ENCODE measurements at places on chromosomes 4 and X. TPM values are rescaled to one million over a fixed set of nuclear protein-coding genes. Genes with fewer than 3 reads are reported as not detected.
A peak's percentile ranks its signal among the peaks of the same experiment; 100 is the strongest.

The NUP62CL gene
- 10.8 TPM for polyA plus RNA-seq

DNA sequence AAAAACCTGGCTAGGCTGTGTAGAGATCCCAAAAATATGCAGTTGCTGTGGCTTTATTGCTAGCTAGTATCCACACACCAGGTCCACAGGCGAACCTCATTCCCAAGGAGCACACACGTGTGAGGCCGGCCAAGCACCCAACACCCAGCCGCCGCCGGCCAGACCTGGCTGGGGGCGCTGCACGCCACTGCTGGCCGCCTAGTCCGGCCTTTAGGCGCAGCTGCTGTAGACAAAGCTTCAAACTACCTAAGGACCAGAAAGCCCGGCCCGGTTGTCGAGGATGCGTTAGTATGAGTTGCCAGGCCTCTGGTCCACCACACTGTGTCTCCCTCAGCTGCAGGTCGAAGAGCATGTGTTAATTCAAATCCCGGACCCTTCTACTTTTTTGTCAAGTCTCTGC is 3.1 kb downstream of the POU3F4 start:
- no peak for DNase-seq

The ARAP2 gene
- 4.6 TPM for polyA plus RNA-seq

DNA sequence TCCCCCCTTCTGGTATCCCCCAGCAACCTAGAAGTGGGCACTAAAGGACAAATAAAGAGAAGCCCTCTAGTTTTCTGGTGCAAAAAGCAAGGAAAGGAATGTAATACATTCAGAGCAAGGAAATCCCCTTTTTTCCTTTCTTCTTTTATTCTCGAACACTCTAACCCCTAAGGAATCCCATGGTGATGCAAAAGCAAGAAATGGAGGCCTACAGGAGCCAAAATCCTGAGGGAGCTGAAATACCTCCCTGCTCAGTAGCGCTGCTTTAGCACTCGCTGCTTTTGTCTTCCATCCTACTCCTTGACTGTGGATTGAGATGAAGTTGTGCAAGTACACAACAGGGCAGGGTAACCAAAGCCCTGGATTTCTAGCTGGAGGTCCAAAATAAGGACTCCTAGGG is 251.0 kb downstream of the PRDM5 start:
- no peak for DNase-seq

The SMR3B gene
- not detected for polyA plus RNA-seq

The SORCS2 gene
- polyA plus RNA-seq, result 9.9 TPM

The TMEM271 gene
- polyA plus RNA-seq, result 0.06 TPM

DNA sequence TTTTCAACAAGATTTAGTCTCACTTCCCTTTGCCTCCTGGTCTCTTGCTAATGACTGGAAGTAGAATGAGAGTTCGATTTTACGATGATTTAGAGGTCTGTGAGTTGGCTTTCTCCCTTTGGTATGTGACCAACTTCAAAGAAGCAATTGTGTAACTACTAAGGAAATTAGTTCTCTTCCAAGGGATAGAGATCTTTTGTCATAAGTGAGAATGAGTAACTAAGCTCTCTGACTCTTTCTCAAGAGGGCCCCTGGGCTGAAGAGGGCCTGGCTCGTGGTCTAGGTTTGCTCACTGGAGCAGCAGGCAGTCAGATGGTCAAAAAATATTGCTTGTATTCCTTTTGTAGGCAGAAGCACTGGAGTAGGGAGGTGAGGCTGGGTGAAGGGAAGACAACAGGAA is 176.3 kb downstream of the ENOX2 start:
- DNase-seq, result no peak

GRCh38 chrX:39421006-39421405 is 619.7 kb downstream of the MID1IP1 start:
- no peak for DNase-seq

DNA sequence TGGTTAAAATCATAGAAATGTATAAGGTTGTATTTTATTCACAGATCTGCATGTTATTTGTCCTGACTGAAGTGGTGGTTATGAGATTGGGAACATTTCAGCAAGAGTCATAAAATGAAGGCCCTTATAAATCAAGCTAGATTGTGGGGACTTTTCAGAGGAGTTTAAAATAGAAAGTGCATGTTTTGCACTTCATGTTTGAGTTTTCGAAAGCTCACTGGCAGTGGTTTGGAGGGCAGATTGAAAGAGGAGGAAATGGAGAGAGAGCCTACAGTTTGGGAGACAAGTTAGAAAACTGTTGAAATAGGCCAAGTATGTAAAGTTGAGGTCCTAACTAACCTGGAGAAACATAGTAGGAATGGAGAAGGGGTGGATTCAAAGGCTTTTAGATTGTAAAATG is 124.9 kb downstream of the KDM6A start:
- DNase-seq, result no peak

GRCh38 chr4:98932539-98932938 is 3.6 kb upstream of the EIF4E start:
- DNase-seq, result no peak

GRCh38 chr4:174375422-174375821 is 91.7 kb downstream of the CEP44 start:
- no peak for DNase-seq

DNA sequence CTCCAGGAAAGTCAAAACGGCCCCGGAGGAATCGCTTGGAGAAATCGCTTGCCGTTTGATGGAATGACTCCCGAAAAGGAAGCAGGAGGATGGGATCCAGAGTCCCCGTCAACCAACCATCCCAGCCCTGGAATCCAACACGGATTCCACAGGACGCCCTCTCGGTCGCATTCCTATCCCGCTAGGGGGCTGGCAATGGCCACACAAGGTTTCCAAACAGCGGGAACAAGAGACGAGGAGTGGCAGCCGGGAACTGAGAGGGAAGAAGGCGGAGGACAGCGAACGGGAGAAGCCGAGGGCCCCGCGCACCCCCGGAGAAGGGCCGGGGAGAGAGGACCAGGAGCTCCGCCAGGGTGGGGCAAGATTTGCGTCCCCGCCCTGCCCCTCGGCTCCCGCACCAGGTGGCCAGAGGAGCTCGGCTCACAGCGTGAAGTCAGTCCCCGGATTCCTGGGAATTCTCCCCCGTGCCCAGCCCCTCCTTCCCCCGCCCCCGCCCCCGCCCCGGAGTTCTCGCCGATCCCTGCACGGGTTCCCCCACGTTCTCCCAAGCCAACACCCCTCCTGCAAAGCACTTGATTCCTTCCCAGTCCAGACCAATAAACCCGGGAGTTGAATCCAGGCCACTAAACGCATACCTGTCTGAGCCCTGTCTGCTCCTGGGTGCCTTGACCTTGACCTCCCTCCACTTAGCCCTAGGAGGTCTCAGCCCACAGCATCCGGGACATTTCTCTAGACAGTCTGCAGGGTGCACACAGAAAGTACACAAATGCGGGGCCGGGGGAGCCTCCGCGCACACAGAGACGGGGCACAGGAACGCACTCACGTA is 1.4 kb downstream of the PDZD4 start:
- no peak for DNase-seq

- DNase-seq, result no peak
Measured at GRCh38 chr4:135210341-135210740, 1008.8 kb upstream of the PABPC4L start.

GRCh38 chr4:78517050-78517652 is 34.4 kb upstream of the ANXA3 start:
- DNase-seq, result peak; percentile 42

The TRIM61 gene
- polyA plus RNA-seq, result 3.9 TPM

DNA sequence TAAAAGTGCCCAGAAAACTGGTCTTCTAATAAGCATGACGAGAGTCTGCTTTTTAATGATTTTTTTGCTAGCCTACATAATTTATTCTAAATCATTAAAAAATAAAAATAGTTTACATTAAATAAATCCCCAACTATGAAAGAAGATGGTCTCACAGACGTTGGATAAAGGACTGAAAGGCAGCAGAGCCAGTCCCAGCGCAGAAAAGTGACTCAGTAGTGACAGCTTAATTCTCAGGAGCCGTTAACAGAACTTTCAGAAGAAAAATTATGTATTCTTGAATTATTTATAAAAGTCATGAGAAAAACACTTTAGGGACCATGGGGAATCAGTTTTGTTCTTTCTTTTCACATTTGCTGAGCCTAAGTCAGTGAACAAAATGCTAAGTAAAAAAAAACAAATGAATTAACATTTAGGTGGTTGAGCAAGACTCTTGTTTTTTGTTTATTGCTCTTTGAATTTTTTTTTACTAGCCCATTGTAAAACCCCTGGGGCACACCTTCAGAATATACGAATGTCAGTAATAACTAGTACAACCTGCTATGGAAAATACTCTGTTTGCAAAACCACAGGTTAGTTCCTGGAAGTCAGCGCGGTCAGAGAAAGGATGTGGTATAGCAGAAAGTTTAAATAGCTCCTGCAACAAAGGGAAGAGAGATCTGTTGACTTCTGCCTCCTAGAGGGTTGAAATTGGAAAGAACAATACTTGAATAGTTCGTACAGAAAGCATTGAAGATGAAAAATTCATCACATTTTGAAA is 50.4 kb upstream of the CCDC160 start:
- no peak for DNase-seq

DNA sequence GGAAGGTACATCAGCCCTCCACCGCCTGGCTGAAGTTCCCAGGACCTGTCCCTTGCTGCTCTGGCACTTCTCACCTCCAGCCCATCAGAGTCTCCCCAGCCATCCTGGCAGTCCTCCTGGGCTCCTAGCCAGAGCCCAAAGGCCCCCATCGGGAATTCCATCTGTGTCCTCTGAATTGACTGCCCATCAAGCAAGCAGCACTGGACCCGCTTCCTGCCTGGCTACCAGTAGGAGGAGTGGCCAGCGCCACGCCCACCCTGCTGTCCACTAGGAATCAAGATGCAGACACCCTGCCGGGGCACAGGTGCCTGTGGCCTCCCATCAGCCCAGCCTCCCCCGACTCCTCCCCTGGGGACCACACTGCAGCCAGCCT is 47.2 kb downstream of the C4orf50 start:
- DNase-seq, result no peak

The FGB gene
- 191 TPM for polyA plus RNA-seq

DNA sequence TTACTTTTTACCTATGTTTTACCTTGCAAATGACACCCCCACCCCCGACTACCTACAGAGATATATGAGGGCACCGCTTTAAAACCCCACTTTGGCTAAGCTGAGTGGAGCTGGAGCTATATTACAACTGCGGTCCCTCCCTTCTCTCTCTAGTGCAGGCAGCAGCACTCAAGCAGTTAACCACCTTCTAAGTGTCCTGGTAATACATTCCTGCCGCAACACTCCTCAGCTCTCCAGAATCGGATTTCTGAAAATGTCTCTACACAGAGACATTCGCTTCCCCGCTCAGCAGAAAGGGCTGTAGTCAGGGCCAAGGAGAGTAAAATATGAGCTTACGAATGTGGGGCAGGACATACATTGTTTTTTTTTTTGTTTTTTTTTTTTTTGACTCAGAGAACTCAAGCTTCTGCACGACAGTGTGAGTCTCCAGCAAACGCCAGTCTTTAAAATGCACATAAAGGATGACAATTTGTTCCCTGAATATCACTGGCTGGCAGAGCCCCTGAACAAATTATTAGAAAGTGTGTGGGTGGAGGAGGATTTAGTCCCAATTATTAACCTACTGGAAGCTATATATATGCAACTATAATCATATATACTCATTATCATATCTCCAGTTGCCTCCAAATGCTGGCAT is 287.0 kb upstream of the TET2 start:
- no peak for DNase-seq

The OPRPN gene
- not detected for polyA plus RNA-seq

DNA sequence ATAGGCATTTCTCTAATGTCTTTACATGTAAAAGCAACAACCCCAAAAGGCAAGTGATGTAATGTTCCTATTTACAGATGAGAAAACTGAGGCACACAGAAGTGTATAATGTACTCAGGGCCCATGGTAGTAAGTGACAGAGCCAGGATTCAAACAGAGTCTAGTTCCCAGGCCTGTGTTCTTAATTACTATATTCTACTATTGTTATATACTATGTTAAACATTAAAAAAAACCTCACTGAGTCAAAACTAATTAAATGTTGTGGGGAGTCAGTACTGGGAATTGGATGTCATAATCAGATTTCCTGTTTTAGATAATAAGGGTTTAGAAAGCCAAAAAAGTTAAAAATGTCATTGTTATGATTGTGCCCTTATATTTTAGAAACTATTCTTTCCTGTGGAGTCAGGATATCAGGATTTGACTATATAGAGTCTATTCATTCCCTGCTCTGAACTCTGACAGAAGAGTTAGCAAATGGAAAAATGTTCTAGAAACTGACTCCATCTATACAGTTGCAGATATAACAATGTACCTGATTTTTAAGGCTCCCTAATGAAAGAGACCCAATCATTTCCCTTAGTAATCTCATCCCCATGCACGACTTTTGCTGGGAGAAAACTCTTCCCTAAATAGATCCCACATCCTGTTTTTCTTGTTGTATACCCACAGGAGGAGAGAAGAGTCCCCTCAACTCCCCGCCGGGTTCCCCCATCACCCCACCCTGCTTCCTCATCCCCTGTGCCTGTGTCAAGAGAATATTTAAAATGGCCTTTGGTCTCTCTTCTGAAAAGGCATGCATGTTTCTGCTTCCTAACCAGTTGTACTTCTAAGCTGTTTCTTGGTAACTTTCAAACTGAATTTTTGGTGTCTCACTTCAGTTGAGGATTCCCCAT is 69.7 kb downstream of the REELD1 start:
- no peak for DNase-seq

- DNase-seq, result peak; percentile 32
Measured at GRCh38 chrX:103845165-103845653, 13.2 kb upstream of the RAB9B start.

GRCh38 chr4:88690355-88690754 is 7.3 kb downstream of the NAP1L5 start:
- DNase-seq, result no peak

The CENPVL3 gene
- polyA plus RNA-seq, result 1.3 TPM

GRCh38 chr4:13558881-13559280 is 14.6 kb upstream of the NKX3-2 start:
- no peak for DNase-seq

GRCh38 chr4:182280436-182281111 is 37.4 kb downstream of the TENM3 start:
- no peak for DNase-seq

DNA sequence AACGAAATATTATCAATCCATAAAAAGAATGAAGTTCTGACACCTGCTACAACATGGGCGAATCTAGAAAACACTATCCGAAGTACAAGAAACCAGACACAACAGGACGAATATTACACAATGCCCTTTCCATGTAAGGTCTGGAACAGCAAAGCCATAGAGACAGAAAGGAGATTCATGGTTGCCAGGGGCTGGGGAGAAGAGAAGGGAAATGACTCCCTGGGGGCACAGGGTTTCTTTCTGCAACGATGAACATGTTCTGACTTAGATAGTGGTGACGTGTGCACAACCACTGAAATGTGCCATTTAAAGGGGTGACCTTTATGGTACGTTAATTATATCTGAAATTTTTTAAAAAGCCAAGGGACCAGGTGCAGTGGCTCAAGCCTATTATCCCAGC is 28.3 kb downstream of the GPR143 start:
- DNase-seq, result no peak

- DNase-seq, result no peak
Measured at GRCh38 chr4:2064276-2064991, 5.3 kb downstream of the NAT8L start.

GRCh38 chrX:48702032-48702431 is 5.5 kb downstream of the SUV39H1 start:
- DNase-seq, result no peak

GRCh38 chr4:36624030-36624429 is 342.6 kb downstream of the DTHD1 start:
- DNase-seq, result no peak

The MAGEE2 gene
- 0.94 TPM for polyA plus RNA-seq

GRCh38 chrX:69307756-69308155 is 142.5 kb upstream of the PJA1 start:
- no peak for DNase-seq

GRCh38 chr4:16083241-16084191 is at the start of gene PROM1:
TSS of gene PROM1 (minus strand) at chr4:16084023. CDS start at chr4:16075906, 8,117 bp downstream.
- DNase-seq, result peak; percentile 60

All from renal cortex interstitium (tissue), 15 donors.